ENCODE measurements at places on chromosomes 5 and 9. TPM values are rescaled to one million over a fixed set of nuclear protein-coding genes. Genes with fewer than 3 reads are reported as not detected.

- H3K27me3 ChIP-seq, result no peaks in the 10 kb centered on the region
- H3K27ac ChIP-seq, result no peak overlapping the region
- no peaks in the 10 kb centered on the region for H3K4me1 ChIP-seq
- no peak for DNase-seq
These were observed 69.2 kb upstream of the PALM2AKAP2 start for GRCh38 chr9:109710830-109711229.

DNA sequence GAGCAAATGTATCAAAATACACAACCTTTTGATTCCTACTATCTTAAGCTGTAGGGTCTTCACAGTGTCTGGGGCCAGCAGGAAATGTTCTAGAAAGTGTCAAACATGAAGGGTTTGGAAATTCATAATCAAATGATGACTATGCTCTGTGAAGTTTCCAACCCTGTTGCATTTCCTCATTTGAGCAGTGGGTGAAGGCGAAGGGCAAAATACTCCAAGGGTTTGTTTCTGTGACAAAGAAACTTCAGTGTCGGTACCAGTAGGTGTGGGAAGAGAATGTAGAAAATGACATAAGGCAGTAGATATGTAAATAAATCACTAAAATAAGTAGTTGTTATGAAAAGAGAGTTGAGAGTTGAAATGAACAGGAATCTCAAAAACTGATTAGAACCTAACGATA, 576 bp downstream of the ALDOB start:
- DNase-seq, result no peak
- no peak overlapping the region for H3K4me3 ChIP-seq
- no peak overlapping the region for H3K27ac ChIP-seq
- H3K4me1 ChIP-seq, result no peaks in the 10 kb centered on the region

DNA sequence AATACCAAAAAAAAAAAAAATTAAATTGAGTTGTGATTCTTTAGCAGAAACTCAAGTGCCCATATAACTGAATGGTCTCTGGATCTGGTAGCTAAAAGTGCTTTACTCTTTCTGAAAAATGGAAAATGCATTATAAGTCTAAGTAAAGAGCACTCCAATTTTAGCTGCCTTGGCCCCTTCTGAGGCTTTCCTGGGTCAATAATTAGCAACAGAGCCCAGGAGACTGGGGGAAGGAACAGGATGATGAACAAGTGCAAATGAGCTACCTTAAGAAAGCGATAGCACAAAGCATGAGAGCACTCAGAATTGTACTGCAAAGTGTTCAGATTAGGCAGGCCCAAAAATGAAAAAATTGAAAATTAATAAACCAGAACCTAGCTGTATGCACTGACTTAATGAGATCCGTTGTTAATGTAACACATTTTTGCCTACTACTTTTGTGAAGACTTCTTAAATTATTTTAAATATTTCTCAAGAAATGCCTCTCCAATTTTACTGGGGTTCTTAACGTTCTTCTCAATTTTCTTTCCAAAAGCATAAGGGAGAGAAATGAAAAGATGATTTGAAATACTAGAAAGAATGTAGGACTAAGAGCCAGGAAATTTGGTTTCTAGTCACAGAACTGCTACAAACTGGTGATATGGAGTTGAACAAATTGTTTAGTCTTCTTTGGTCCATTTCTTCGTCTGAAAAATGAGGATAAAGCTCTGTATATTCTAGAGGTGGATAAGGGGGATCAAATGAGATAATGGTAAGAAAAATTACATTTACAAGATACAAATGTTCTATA, 566.1 kb downstream of the PDE4D start:
- peaks cover 8% of the 10 kb centered on the region for H3K27me3 ChIP-seq
- H3K36me3 ChIP-seq, result no peaks in the 10 kb centered on the region
- no peak for DNase-seq
- no peak overlapping the region for H3K27ac ChIP-seq

- no peak for DNase-seq
- H3K27me3 ChIP-seq, result no peaks in the 10 kb centered on the region
- no peak overlapping the region for H3K27ac ChIP-seq
- H3K4me3 ChIP-seq, result no peak overlapping the region
These were observed 27.6 kb downstream of the FAM174A start for GRCh38 chr5:100562821-100563220.

The CCDC192 gene
- total RNA-seq, result not detected

The ADAMTS13 gene
- total RNA-seq, result 1.5 TPM

All from activated T-helper 2 cell treated with anti-CD3 and anti-CD28 coated beads, Interferon-gamma antibody, Interleukin-2, Interleukin-4, amounts not matched to agents 10 μg/mL and 5 μg/mL and 100 μg/mL, durations not matched to agents 14 hours and 24 hours and 36 hours (primary cell).